ENCODE measurements at places on chromosomes 2 and 18.

GRCh38 chr2:152811916-152812315 is 93.5 kb downstream of the ARL6IP6 start:
- no peak for DNase-seq

GRCh38 chr18:80009661-80010550 is 21.5 kb upstream of the TXNL4A start:
- no peak for DNase-seq

DNA sequence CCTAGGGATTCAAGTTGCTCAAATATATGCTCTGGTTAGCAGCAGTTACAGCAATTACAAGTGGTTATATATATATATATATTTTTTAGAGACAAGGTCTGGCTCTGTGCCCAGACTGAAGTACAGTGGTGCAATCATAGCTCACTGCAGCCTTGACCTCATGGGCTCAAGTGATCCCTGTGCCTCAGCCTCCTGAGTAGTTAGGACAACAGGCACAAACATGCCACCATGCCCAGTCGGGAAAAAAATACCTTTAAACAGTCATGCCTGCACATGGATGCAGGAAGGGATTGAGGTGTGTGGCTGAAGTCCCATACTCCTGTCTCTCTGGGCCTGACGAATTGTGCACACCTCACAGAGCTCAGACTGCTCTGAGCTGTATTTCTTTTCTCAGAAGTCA is 19.6 kb upstream of the DNAH7 start:
- DNase-seq = no peak

GRCh38 chr2:100643906-100644501 is 81.2 kb downstream of the PDCL3 start:
- DNase-seq = no peak

DNA sequence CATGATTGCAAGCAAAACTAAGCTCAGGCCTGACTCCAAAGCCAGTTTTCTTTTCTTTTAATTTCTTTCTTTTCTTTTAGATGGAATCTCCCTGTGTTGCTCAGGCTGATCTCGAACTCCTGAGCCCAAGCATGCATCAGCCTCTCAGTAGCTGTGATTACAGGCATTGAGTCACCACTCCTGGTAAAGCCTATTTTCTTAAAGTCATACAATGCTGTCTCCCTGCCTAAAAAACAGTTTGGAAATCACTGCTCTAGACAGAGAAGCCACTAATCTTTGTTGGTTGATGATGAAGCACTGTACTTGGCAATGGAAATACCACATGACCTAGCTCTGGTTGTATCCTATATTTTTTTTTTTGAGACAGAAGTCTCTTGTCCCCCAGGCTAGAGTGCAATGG is 33.1 kb upstream of the ZNF532 start:
- no peak for DNase-seq

- DNase-seq = no peak
Observed at GRCh38 chr2:11616851-11617415, 53.1 kb downstream of the NTSR2 start.

DNA sequence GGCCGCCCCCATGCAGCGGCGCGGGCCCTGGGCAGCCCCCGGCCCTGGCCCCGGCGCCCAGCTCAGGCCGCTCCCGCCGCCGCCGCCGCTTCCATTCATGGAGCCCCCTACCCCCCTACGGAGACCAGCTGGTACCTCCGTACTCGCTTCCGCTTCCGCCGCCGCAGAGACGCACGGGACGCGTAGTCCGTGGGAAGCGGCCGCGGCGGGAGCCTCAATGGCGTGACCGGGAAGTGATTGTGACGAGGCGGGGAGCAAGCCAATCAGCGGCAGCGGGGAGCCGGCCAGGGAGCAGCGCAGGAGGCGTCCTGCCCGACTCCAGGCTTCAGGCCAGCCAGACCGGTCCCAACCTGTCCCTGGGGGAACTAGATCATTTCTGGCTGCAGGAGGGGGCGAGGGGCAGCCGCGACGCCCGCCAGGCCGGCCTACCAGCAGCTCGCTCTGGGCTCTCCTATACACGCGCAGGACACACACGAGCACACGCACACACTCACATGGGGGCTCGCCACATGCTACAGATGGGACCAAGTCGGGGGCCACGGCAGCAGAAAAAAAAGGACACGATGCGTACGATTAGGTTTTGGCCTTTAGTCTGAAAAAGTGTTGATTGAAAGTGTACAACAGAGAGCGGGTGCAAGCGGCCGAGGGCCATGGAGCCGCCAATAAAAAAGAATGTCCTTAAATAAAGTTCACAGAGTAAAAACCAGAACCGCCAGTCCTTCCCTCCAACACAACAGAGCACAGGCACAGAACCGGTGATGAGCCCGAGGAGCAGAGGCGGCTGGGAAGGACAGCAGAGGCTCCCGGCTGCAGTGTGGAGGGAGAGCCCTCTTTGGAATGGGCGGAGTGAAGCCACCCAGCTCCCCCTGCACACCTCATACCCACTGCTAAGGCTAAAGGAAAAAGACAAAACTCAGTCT is at the start of gene ZNF513:
Gene ZNF513, minus strand, starts transcription at position 109 of the 920 bp plus-strand sequence. CDS start 208 bp downstream, outside the sequence.
- DNase-seq = peak; percentile 90

- no peak for DNase-seq
Observed at GRCh38 chr2:226623587-226624368, 175.8 kb downstream of the IRS1 start.

GRCh38 chr2:163812926-163813520 is 77.2 kb upstream of the FIGN start:
- DNase-seq = no peak

GRCh38 chr2:238378230-238379095 is 48.3 kb upstream of the ASB1 start:
- no peak for DNase-seq

- DNase-seq = no peak
Observed at GRCh38 chr2:114034742-114035141, 144.9 kb downstream of the ACTR3 start.

All from stimulated activated CD4-positive, alpha-beta T cell treated with anti-CD3 and anti-CD28 coated beads, Interleukin-2, amount 100 ng/mL, for 24 hours (primary cell).